ENCODE measurements at places on chromosomes 3 and 15.

DNA sequence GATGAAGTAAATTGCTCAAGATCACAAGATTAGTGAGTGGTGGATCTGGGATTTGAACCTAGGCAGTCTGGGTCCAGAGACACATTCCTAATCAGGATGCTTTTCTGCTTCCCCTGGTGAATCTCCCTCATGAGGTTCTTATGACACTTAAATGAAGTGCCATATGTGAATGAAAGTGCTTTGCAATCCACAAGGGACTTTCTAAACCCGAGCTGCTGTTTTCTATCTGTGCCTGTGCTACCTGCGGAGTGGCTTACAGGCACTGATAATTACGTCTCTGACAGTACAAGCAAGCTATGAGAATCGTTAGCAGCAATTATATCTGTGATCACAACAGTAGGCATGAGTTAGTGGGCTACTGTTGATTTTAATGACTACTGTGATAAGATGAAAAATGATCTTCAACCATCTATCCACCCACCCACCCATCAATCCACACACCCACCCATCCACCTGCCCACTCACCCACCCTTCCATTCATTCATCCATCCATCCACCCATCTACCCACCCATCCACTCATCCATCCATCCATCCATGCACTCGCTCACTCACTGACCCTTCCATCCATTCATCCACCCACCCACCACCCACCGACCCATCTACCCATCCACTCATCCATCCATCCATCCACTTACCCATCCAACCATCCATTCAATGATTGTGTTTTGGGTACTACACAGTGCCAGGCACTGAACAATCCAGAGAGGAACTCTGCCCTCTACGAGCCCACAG is 51.8 kb downstream of the ATP2B2 start:
- no peak for DNase-seq

GRCh38 chr15:25439369-25439836 is 579 bp upstream of the UBE3A start:
- no peak for DNase-seq

DNA sequence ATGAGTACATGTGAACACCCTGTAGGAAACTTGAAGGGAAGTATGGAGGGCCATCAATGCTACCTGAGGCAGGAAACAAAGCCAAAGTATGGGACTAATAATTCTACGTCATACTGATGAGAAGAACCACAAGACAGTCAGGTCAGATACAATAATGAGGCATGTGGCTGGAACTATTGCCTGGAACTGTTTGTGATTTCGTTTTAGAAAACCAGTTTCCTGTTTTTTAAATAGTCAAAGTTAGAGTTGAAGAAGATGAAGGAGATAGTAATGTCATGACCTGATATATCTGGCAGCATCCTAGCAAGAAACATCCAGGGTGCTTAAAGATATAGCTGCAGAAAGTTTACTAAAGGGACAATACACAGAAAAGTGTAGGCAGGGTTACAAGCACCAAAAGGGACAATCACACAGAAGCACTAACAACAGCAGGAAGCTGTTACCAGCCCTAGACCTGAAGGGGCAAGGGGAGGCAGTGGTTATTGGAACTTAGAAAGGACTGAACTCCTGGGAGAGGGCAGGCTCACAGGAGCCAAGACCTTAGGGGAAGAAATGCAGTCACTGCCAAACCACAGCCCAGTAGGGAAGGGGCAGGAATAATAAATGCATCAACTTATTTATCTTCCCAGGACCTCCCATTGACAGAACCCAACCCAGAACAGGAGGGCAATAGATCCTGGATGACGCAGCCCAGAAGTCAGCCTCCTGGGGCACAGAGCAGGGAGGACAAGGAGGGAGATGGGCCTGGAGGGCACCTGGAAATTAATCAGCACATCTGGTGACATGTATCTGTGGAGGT is 302.1 kb upstream of the STT3B start:
- DNase-seq, result no peak

- no peak for DNase-seq
Observed at GRCh38 chr15:68621535-68621934, 42.7 kb downstream of the CORO2B start.

GRCh38 chr3:135050536-135050935 is 255.5 kb downstream of the EPHB1 start:
- no peak for DNase-seq
